M059J (cell line): ENCODE measurements at places on chromosomes 2 and 18.

DNA sequence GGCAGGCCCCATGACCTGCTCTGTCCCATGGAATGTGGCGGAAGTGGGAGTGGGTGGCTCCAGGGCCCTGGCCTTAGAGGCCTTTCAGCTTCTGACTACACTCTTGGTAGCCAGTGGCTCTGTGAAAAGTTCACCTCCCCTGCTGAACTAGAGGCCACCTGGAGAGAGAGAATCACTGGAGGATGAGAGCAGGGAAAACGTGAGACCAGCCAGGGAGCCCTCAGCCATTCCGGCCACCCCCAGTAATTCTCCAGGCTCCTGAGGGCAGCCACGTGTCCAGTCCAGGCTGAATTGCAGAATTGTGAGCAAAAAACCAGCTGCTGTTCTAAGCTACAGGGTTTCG lies 10.5 kb downstream of the COLEC12 start:
- peak; percentile 39 for DNase-seq

DNA sequence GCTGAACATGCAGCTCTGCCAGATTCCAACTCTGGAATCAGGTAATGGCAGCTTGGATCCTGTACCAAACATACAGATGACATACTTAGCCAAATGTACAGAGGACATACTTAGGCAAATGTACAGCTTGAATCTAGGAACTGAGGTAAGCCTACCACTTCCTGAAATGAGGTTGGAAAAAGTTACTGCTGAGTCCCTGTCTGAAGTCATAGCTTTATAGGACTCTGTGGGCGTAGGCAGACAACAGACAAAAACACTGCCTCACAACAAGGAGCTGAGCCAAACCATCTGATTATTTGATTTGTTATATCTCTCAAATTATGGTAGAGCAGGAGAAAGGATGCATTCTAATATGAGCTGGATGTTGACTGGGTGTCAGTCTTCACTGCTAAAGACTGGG lies 290.2 kb upstream of the TCF4 start:
- no peak for DNase-seq

GRCh38 chr2:86055314-86055713 lies 50.4 kb downstream of the POLR1A start:
- no peak for DNase-seq

DNA sequence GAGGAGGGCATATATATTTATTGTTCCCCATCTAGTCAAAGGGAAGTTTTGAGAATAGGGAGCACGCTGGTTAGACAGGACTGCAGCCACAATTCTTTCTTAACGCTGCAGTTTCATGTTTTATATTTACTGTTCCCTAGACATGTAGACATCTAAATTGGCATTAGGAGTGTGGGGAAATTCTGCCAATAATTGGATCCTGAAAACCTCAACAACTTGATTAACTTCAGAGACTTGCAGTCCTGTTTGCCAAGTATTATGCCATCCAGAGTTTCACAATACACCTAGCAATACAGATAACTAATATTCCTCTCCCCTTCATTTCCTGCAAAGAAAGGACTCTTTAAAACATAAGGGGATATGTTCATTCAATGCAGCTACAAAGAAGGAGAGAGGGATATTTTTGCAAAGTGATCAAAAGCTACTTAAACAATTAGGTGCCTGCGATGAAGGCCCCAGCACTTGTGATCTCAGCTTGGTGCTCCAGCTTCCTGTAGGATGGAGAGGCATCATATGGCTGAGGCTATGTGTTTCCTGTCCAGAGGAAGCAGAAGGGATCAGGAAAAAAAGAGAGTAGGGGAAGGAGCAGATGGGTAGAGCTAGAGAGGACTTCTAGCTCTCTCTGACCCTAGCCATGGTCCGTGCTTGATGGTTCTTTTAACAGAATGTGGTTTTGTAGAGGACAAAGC lies 264.4 kb downstream of the MTX2 start:
- no peak for DNase-seq

GRCh38 chr18:41767960-41768359 lies 187.1 kb upstream of the PIK3C3 start:
- DNase-seq: peak; percentile 52

- DNase-seq: no peak
Observed at GRCh38 chr2:47655563-47655880, 127.4 kb upstream of the MSH6 start.

- DNase-seq: no peak
Observed at GRCh38 chr2:179262077-179262660, 2.5 kb downstream of the SESTD1 start.

DNA sequence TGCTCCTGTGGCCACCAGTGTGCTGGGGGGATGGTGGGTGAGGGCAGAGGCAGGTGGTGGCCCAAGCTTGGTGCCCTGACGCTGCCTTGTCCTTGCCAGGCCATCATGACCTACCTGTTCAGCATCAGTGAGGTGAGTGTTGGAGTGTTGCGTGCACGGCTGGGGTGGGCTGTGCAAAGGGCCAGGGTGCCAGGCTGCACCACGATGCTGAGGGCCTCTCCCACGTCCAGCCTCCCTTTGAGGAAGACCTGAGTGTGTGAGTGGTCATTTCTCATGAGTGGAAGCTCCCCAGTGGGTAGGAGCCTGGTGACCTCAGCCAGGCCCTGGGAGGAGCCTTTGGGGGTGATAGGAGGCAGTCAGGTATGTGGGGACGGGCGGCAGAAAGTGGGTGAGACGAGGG lies 3.2 kb downstream of the NT5DC4 start:
- no peak for DNase-seq

DNA sequence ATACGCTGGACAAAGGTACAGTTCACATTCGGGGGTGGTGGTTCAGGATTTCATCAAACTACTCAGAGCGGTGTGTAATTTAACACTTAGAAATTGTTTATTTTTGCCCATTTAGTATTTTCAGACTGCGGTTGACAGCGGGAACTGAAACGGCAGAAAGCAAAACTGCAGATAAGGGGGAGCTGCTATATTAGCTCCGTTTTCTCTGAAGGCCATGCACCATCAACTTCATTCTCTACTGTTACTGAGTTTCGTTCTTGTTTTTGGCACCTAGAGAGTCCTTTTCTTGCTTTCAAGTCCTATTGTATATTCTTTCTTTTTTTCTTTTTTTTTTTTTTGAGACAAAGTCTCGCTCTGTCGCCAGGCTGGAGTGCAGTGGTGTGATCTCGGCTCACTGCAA lies 121.5 kb upstream of the SP3 start:
- no peak for DNase-seq

- DNase-seq: no peak
Observed at GRCh38 chr18:34543356-34543755, 166.7 kb upstream of the DTNA start.

- DNase-seq: no peak
Observed at GRCh38 chr18:74714120-74714519, 116.5 kb downstream of the ZNF407 start.

DNA sequence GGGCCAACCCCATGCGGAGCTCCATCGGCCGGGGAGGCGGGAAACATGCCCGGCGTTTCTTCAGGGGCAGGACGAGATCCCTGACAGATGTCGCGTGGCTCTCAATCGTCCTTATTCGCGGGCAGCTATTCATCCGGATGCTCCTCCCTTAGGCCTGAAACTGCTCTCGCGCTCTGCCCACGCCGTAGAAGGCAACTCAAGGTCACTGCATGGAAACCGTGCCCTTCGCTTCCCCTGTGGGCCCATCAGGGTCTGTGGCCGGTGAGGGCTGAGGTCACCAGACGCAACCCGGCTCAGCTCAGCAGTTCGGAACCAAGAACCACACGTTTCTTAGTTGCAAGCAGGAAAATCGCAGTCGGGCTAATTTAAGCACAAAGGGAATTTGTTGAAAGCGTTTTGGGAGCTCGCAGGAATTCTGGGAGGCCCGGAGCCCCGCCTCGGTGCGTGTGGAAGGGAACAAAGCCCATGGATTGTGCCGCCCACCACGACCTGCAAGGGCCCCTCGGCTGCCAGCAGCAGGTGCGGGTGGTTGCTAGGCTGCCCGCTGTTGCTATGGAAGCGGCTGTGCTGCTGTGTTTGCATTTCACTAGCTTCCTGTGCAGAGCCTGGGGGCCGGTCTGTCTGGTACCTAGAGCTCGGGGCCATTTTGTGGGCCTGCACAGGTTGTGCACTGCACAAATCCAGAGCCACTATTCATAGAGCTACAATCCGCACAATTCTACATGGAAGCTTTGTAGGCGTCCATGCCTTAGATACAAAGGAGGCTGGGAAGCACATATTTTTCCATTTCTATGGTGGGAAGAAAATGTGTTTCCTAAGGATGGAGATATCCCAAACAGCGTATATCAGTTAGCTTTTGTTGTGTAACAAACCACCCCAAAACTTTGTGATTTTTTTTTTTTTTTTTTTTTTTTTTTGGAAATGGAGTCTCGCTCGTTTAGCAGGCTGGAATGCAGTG lies 6.0 kb upstream of the ALLC start:
- peak; percentile 36 for DNase-seq
